ENCODE measurements at places on chromosomes 11 and 22.
A peak's percentile ranks its signal among the peaks of the same experiment; 100 is the strongest.

DNA sequence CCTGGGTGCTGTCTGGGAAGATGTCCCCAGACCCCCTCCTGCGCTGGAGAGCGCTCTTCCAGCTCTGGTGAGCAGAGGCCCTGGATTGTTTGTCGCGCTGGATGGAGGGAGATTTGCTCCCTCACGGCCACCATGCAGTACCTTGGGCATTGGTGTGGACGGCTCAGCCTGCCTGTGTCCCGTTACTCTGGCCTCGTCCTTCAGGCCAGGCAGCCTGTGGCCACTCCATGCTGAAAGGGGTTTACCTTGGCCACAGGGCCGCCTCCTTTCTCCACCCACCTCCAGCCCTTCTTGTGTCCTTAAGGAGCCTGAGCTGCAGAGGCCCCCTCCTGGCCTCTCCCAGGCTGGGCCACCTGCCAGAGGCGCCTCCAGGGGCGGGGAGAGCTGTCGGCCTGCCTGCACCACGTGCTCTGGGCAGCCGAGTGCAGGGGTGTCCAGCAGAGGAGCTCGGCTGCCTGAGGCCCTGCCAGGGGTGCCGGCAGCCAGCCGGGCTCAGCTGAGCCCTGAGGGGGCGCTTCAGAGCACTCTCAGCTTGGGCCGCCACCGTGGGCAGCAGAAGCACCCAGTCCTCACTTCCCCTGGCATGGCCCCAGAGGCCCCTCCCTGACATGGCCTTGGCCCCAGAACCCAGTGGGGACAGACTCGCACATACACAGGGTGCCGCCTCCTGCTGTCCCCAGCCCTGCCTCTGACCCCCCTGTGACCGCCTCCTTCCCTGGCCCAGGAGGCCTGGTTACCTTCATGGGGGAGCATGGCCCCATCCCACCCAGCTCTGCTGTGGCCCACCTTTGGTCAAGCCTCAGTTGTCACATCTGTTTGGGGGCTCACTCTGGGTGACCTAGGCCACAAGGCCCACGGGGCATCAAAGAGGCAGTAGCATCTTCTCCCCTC, 3.4 kb downstream of the CCND1 start:
- DNase-seq, result no peak

DNA sequence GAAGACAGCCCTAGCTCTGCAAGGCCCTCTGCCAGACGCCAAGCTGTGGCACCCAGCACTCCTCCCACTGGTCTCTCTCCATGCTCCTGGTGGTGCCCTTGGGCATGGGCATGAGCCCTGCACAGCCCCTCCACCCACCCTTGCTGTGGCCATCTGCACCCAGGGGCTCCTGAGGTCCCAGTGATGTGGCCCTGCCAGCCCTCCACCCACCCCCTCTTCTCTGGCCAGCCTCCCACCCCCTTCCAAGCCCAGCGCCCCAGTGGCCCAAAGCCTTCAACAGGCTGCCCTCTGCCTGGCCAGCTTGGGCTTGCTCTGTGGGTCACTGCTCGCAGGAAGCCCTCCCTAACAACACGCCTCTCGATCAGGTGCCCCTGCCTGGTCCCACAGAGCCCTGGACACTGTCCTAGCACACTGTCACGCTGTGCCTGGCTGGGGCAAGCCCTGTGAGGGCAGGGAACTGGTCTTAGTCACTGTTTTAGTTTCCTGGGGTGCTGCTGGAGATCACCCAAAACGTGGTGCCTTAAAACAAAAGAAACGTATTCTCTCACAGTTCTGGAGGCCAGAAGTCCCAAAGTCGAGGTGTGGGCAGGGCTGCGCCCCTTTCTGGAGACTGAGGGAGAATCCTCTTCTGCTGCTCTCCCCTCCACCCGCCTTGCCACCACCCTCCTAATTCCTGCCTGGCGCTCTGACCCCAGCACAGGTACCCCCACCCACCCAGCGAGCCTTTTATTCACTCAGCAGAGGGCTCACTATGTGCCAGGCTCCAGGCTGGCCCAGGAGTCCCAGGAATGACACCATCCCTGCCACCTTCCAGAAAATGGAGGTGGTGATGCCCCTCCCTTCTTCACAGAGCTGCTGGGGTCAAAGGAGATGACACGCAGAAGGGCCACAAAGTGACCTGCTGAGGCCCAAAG, 14.7 kb downstream of the SULT4A1 start:
- no peak for DNase-seq

GRCh38 chr11:88281317-88281712, 56.2 kb downstream of the CTSC start:
- DNase-seq, result no peak

DNA sequence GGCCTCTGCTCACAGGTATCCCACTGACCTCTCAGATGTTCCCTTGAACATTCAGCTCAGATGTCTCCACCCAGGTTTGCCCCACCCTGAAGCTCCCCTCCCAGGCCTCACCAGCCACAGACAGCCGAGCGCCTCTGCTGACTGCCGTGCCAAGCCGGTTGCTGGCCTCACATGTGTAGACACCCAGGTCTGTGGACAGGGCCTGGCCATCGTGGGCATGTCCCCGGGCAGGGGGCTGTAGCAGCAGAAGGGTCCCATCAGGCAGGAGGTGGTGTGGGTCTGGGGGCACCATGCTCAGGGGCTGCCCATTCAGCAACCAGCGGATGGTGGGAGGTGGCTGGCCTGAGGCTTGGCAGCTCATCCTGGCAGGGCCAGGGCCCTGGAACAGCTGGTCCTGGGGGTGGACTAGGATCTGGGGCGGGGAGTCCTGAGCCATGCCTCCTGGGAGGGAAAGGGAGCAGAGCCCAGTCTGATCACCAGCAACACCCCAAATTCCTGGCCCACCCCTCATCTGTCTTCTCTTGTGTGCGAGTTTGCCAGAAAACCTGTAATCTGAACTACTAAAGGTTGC, 759 bp downstream of the ROBO4 start:
- DNase-seq, result no peak

GRCh38 chr11:17209939-17210245, 2.1 kb upstream of the PIK3C2A start:
- no peak for DNase-seq

GRCh38 chr11:45021692-45022141, 71.0 kb upstream of the TP53I11 start:
- no peak for DNase-seq

- DNase-seq, result no peak
Measured at GRCh38 chr22:37054600-37055365, 3.2 kb downstream of the KCTD17 start.

DNA sequence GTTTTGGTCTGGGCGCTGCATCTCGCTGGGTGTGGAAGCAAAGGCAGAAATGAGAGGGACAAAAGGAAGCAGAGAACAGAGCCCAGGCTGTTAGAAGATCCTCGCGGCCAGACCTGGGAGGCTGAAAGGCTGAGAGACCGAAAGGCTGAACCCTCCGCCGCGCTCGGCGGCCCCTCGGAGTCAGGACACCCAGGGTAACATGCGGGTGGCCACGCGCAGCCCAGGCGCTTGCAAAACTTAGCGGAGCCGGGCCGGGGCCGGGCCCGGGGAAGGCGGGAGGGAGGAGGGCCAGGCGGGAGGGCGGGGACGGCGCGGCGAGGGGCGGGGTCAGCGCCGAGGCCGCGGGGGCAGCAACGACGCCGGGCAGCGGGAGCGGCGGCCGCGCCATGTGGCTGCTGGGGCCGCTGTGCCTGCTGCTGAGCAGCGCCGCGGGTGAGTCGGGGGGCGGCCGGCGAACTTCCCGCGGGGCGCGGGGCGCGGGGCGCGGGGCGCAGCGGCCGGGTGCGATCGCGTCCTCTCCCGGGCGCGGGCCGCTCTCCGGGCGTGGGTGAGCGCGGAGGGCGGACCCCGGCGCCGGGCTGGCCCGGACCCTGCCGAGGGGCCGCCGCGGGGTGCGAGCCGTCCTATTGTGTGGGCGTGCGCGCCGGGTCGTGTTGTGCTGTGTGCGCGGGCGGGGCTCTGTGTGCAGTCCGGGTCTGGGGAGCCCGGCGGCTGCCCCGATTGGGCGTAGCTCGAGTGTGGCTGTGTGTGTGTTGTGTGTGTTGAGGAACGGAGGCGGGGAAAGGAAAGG, at the start of gene LDLRAD3:
TSS of gene LDLRAD3 (plus strand) at position 350 of the 790 bp plus-strand sequence. CDS start at position 387, 37 bp downstream.
- peak; percentile 87 for DNase-seq

- DNase-seq, result no peak
Measured at GRCh38 chr11:77800449-77800848, 20.1 kb downstream of the RSF1 start.

GRCh38 chr11:128465946-128466705, 121.2 kb downstream of the ETS1 start:
- DNase-seq, result no peak

DNA sequence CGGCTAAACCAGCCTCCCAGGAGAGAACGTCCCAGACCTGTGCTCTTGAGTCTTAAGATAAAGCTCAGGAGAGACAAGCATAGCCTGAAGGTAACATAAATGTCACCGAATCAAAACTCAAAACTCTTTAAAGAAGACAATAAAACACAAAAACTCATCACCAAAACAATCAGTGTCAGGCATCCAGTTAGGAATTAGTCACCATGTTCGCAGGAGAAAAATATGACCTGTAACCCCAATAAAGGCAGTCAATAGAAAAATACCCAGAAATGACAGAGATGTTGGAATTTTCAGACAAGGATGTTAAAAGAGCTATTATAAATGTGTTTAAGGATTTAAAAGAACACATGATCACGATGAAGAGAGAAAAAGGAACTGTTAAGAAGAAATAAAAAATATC, 352.4 kb downstream of the BRD1 start:
- DNase-seq, result no peak

GRCh38 chr11:76131142-76131541, 75.2 kb downstream of the WNT11 start:
- DNase-seq, result no peak

DNA sequence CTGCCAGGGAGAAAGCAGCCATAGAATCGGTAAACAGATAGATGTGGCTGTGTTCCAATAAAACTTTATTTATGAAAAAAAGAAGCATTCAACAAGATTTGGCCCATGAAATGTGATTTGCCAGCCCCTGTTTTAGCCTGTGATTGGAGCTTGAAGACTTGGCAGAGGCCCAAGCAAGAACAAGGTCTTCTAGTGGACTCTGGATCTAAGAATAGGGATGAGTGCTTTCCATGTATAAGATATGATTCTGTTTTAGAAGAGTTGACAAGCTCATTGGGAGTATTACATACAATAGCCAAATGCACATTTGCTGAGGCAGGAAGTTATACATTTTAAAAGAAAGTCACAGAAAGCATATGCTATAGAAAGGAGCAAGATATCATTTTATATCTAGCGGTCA, 175.6 kb upstream of the LUZP2 start:
- no peak for DNase-seq

- peak; percentile 62 for DNase-seq
Measured at GRCh38 chr11:123261345-123262106, 66.5 kb upstream of the CLMP start.

GRCh38 chr11:13301522-13301921, 23.9 kb downstream of the BMAL1 start:
- DNase-seq, result no peak

DNA sequence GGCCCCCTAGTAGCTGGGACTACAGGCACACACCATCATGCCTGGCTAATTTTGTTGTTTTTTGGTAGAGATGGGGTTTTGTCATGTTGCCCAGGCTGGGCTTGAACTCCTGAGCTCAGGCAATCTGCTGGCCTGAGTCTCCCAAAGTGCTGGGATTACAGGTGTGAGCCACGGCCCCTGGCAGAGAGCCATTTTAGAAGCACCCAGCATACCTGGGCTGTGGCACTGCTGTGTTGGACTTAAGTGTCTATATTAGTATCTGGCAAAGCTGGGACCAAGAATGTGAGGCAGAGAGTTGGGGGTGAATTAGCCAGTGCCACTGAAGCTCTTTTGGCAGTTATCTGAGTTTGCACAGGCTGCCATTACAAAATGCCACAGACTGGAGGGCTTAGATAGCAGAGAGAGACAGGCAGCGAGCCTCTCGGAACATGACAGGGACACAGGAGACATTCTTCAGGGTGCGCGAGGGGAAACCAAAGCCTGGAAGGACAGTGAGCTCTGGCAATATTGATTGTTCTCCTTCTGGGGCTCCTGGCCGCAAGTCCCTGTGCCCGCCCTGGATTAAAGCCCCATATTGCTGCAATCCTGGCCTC, 87.7 kb upstream of the ALX4 start:
- no peak for DNase-seq

GRCh38 chr11:64804346-64805210, 1.6 kb upstream of the MAP4K2 start:
- DNase-seq, result no peak

DNA sequence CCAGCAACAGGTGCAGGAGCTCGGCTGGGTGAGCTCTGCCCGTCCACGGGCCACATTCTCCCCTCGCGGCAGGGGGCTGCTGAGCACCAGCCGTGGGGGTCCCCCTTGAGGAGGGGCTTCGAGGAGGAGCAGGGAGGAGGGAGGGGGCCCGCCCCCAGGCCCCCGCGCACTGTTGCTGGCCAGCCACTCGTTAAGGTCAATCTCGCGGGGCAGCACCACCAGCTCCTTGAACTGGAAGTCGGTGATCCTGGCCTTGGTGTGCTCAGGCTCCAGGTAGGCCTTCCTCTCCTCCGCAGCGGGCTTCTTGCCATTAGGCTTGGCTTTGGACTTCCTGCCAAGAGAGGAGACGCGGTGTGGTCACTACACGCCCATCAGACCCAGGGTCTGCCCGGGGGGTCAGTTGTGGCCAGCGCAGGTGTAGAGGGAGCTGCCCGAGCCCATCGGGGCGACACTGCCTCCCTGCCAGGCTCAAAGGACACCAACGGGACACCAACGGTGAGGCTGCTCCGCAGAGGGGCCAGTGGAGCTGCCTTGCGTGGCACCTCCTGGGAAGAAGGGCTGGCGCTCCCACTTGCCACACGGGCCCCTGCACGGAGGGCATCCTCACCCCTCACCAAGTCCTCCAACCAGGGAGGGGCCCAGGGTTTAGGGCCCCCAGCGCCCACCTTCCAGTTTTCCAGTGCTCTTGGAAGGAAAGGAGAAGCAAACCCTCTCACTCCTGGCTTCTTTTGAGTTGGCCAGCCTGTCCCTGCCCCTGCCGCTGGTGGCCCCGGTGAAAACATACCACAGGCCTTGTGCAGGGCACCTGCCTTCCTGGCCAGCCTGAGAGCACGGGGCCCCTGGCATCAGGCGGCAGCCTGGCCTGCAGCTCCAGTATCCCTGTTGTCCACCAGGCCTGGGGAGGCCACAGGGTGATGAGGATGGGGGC, 5.8 kb downstream of the MOB2 start:
- DNase-seq, result no peak

Measured in GM13977 (cell line).